Aortic smooth muscle cell (primary cell): ENCODE measurements at places on chromosomes 1 and 21. TPM values are rescaled to one million over a fixed set of nuclear protein-coding genes. Genes with fewer than 3 reads are reported as not detected.

C1orf226 gene
- total RNA-seq, result under 0.01 TPM in 2 replicates

ELF3 gene
- total RNA-seq, result under 0.01 and 0.12 TPM in 2 replicates

AADACL3 gene
- not detected in 2 replicates for total RNA-seq

AMY1C gene
- not detected in 2 replicates for total RNA-seq

DNAJC6 gene
- 1.3 and 2.5 TPM in 2 replicates for total RNA-seq

MMP23B gene
- total RNA-seq, result 1.7 and 1.8 TPM in 2 replicates

UTS2 gene
- total RNA-seq, result not detected in 2 replicates
